ENCODE measurements at places on chromosomes 6 and 20. TPM values are rescaled to one million over a fixed set of nuclear protein-coding genes. Genes with fewer than 3 reads are reported as not detected.

DNA sequence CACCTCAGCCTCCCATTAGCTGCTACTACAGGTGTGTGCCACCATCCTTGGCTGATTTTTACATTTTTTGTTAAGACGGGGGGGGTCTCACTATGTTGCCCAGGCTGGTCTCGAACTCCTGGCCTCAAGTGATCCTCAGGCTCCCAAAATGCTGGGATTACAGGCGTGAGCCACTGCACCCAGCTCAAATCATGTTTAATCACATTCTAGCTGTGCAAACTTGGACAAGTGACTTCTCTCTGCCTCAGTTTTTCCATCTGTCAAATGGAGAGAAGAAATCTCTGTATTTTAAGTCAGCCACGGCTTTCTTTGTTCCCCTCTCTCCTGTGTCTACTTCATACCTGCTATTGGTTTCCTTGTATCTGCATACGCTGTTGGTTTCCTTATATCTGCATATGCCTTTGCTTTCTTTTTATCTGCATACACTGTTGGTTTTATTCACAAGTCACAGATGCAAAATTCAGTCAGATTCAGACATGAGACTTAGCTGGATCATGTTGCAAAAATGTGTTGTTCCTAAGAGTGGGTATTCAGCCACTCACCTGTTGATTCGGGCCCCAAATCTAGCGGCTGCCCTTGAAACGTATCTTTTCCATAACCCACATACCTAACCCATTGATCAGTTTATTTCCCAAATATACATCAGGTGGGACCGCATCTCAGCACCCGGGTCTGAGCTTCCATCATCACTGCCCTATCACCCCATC is 30.2 kb downstream of the SULF2 start:
- H3K27ac ChIP-seq, result no peak overlapping the region
- H3K4me3 ChIP-seq, result no peak overlapping the region
- H3K4me1 ChIP-seq, result no peaks in the 10 kb centered on the region

- H3K4me3 ChIP-seq, result no peak overlapping the region
- no peaks in the 10 kb centered on the region for H3K4me1 ChIP-seq
- peak; percentile 21 for DNase-seq
- H3K27ac ChIP-seq, result no peak overlapping the region
Observed at GRCh38 chr6:129351807-129352206, 358.2 kb downstream of the ARHGAP18 start.

GRCh38 chr6:129575378-129576118 is 134.4 kb downstream of the ARHGAP18 start:
- no peaks in the 10 kb centered on the region for H3K27me3 ChIP-seq
- DNase-seq, result peak; percentile 72
- no peaks in the 10 kb centered on the region for H3K36me3 ChIP-seq
- no peak overlapping the region for H3K27ac ChIP-seq
- H3K4me3 ChIP-seq, result peak overlapping the region; percentile 22

The NMBR gene
- total RNA-seq, result not detected

The DLK2 gene
- 0.90 TPM for total RNA-seq
